Pancreas (tissue), 10 donors: ENCODE measurements at places on chromosomes 2 and 18. TPM values are rescaled to one million over a fixed set of nuclear protein-coding genes. Genes with fewer than 3 reads are reported as not detected.
A peak's percentile ranks its signal among the peaks of the same experiment; 100 is the strongest.

The RAX gene
- not detected for polyA plus RNA-seq

The AGXT gene
- polyA plus RNA-seq = 0.07 TPM

The TLX2 gene
- 0.12 TPM for polyA plus RNA-seq

The CACNB4 gene
- polyA plus RNA-seq = 0.34 TPM

The ZNF385B gene
- 0.19 TPM for polyA plus RNA-seq

DNA sequence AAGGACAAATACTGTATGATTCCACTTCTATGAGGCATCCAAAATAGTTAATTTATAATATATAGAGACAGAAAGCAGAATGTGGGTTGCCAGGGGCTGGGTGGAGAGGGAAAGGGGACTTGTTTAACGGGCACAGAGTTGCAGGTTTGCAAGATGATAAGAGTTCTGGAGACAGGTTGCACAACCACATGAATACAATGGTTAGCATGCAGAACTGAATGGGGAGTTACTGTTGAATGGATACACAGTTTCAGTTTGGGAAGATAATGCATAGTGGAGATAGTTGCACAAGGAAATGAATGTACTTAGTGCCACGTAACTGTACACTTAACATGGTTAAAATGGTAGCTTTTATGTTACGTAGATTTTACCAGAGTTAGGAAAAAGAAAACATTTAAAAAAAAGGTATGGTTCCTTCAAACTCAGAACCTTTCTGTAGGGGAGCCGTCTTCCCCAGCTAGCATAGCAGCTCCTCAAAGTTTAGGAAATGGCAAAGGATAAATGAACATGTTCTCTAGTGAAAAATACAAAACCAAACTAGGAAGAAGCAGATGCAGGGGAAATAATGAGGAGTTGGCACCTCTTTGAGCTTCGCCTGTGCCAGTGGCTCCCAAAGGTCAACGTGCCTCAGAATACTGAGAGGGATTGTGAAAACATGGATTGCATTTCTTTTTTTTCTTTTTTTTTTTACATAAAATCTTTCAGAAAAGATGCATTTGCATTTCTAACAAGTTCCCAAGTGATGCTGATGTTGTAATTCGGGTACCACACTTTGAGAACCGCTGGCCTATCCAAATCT lies 95.2 kb downstream of the ZCCHC2 start:
- no peaks in the 10 kb centered on the region for H3K27me3 ChIP-seq
- H3K27ac ChIP-seq = no peak overlapping the region
- H3K4me1 ChIP-seq = no peaks in the 10 kb centered on the region
- H3K36me3 ChIP-seq = no peaks in the 10 kb centered on the region
- no peak overlapping the region for H3K4me3 ChIP-seq
- DNase-seq = no peak

DNA sequence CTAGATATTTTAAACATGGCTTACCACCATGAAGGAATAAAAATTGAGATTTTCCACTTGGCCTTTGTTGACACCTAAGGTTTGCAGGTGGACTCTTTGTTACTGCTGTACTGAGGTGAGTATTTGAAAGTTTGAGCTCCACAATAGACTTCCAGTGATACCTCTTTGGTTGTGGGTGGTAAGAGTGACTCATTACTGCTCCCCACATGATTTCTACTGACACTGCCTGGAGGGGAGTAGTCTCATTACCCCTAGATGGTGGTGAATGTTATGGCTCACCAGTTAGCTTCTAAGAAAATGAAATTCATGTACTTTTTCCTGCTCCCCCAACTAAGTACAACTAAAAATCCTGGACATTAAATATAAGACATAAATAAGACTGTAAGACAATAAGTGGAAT lies 1183.1 kb upstream of the TMEFF2 start:
- no peaks in the 10 kb centered on the region for H3K36me3 ChIP-seq
- H3K27me3 ChIP-seq = no peaks in the 10 kb centered on the region
- no peak for DNase-seq
- no peak overlapping the region for H3K27ac ChIP-seq
- no peaks in the 10 kb centered on the region for H3K4me1 ChIP-seq

DNA sequence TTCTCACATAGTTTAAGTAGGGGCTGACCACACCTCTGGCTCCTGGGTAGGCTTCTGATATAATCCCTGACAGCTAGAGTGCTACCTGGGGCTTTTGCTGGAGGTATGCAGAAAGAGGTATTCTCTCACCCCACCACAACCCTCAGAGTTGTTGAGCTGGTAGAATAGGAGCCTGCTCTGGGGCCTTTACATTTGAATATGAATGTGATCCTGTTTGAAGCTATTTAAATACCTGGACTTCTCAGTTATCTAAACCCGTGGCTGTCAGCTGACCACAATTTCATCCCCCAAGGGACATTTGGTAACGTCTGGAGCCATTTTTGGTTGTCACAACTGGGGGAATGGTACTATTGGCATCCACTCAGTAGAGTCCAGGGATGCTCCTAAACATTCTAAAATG lies 669.1 kb downstream of the SATB2 start:
- H3K36me3 ChIP-seq = no peaks in the 10 kb centered on the region
- no peaks in the 10 kb centered on the region for H3K4me1 ChIP-seq
- no peak overlapping the region for H3K27ac ChIP-seq
- H3K27me3 ChIP-seq = no peaks in the 10 kb centered on the region
- no peak overlapping the region for H3K4me3 ChIP-seq
- DNase-seq = no peak

DNA sequence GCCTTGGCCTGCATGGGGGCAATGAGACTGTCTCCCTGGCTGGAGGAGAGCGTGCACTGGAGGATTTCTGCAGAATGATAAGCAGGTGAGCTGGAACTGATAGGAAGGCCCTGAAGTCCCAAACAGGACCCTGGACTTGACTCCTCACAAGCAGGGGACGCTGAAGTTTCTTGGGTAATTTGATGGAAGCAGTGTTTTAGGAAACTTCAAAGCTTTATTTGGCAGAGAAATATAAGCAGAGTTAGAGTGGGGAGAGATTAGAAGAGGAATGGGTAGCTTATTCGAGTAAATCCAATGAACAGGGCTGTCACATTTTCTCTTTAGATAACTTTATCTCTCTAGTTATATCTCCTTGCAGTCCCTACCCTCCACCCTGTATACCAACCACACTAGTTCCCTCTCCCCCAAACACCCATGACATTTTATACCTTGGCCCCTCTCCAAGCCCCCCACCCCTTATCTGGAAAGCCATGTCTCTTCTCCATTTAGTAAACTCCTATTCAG lies 73.6 kb upstream of the IGFBP5 start:
- H3K4me1 ChIP-seq = no peaks in the 10 kb centered on the region
- no peaks in the 10 kb centered on the region for H3K36me3 ChIP-seq
- H3K27ac ChIP-seq = no peak overlapping the region
- H3K27me3 ChIP-seq = no peaks in the 10 kb centered on the region
- DNase-seq = no peak

- peak; percentile 64 for DNase-seq
- peak overlapping the region; percentile 88 for H3K4me3 ChIP-seq
- no peaks in the 10 kb centered on the region for H3K36me3 ChIP-seq
- H3K4me1 ChIP-seq = peaks cover 16% of the 10 kb centered on the region
Observed at GRCh38 chr2:47905386-47906156, 727 bp downstream of the FBXO11 start.

DNA sequence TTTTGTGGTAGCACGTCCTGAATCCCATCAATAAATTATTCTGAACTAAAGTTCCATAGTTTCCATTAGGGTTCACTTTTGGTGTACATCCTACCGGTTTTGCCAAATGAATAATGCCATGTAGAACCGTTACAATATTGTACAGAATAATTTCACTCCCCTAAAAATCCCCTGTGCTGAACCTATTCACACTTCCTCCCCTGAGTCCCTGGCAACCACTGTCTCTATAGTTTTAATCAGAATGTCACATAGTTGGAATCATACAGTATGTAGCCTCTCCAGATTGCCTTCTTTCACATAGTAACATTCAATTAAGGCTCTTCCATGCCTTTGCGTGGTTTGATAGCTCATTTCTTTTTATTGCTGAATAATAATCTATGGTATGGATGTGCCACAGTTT lies 9.6 kb upstream of the CASP8 start:
- no peak overlapping the region for H3K27ac ChIP-seq
- H3K4me1 ChIP-seq = no peaks in the 10 kb centered on the region
- no peaks in the 10 kb centered on the region for H3K36me3 ChIP-seq
- no peak overlapping the region for H3K4me3 ChIP-seq

- no peak overlapping the region for H3K4me3 ChIP-seq
- no peak for DNase-seq
- no peaks in the 10 kb centered on the region for H3K36me3 ChIP-seq
- H3K27ac ChIP-seq = no peak overlapping the region
- no peaks in the 10 kb centered on the region for H3K27me3 ChIP-seq
Observed at GRCh38 chr2:207039225-207039624, 99.9 kb downstream of the CPO start.

- H3K4me3 ChIP-seq = no peak overlapping the region
- no peaks in the 10 kb centered on the region for H3K4me1 ChIP-seq
- H3K36me3 ChIP-seq = no peaks in the 10 kb centered on the region
- H3K27me3 ChIP-seq = no peaks in the 10 kb centered on the region
- DNase-seq = no peak
- no peak overlapping the region for H3K27ac ChIP-seq
Observed at GRCh38 chr2:58896638-58897037, 655.5 kb upstream of the FANCL start.
